ENCODE measurements at places on chromosomes 13 and 19.

- DNase-seq: no peak
Measured at GRCh38 chr19:52028780-52029123, 573 bp upstream of the ZNF614 start.

DNA sequence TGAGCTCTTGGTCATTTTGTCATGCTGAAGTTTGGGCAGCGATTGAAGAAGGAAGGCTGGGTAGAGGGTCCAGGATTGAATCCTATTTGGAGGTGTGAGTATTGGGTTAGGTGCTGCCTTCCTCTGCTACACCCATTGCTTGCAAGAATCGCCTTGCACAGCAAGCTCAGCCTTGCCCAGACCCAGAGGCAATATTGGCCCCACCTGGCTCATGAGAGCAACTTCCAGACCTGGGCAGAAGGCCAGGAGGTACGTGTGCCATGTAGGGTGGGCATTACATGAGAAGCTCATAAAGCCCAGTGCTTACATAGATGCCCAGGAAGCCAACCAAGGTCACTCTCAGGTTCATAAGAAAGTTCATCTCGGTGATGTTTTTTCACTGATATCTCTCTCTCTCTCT lies 718.0 kb downstream of the EFNB2 start:
- no peak for DNase-seq

DNA sequence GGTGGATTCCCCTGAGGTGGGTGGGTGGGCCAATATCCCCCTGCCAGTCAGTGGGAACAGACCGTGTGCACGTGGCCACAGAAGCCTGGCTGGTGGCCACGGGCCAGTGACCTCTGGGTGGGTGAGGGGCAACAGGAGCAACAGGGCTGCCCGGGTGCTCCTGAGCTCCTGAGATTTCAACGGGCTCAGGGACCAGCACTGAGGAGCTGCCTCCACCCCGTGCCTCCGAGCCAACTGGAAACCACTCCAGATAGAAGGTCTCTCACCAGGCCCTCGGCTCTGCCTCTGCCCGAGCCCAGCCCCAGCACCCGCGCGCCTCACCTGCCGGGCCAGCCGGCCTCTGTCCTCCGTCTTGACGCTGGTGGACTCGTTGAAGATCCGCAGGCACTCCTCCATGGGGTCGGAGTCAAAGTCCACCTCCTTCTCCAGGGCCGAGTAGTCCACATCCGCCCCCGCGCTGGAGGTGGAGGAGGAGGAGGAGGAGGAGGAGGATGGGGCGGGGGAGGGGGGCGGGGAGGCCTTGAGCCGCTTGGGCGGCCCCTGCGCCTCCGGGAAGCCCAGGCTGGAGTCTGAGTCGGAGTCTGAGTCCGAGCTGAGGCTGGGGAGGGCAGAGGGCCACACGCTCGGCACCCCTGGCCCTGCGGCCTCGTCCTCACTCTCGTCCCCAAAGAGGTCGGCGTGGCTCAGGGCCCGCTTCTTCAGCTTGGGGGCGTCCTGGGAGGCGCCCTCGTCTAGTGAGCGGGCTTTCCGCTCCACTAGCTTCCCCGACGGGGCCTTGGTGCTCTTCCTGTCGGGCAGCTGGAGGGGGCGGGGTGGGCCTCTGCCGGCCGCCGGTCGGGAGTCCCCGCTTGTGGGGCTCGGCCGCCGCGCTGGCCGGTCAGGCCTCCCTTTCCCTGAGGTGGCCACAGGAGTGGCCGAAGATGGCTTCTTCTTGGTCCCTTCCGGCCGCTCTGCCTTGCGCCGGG lies 14.8 kb upstream of the ATP8B3 start:
- no peak for DNase-seq

GRCh38 chr13:113060557-113061270 lies 44.9 kb upstream of the F7 start:
- DNase-seq: no peak
